ENCODE measurements at places on chromosomes 16 and 17.
A peak's percentile ranks its signal among the peaks of the same experiment; 100 is the strongest.

DNA sequence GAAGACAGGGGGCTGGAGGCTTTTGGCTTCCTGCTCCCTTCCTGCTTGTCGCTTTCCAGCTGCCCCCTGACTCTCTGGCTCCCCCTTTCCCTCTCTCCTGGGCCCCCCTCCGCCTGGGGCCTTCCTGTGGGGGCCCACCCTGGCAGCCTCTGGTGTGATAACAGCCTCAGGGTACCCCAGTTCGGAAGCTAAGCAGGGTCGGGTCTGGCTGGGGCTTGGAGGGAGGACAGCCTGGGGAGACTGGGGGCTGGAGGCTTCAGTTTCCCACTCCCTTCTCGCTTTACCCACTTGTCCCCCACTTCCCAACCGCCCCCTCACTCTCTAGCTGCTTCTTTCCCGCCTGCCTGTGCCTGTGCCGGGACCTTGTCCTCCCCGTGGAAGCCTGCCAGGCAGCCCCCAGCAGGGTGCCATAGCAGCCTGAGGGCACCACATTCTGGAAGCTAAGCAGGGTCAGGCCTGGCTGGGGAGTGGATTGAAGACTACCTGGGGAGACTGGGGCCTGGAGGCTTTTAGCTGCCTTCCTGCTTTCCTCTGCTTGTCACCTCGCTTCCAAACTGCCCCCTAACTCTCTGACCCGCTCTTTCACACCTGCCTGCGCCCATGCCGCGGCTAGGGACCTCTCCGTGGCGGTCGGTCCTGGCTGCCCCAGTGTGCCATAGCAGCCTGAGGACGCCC lies 2275.5 kb downstream of the TP53TG3F start:
- DNase-seq = no peak

DNA sequence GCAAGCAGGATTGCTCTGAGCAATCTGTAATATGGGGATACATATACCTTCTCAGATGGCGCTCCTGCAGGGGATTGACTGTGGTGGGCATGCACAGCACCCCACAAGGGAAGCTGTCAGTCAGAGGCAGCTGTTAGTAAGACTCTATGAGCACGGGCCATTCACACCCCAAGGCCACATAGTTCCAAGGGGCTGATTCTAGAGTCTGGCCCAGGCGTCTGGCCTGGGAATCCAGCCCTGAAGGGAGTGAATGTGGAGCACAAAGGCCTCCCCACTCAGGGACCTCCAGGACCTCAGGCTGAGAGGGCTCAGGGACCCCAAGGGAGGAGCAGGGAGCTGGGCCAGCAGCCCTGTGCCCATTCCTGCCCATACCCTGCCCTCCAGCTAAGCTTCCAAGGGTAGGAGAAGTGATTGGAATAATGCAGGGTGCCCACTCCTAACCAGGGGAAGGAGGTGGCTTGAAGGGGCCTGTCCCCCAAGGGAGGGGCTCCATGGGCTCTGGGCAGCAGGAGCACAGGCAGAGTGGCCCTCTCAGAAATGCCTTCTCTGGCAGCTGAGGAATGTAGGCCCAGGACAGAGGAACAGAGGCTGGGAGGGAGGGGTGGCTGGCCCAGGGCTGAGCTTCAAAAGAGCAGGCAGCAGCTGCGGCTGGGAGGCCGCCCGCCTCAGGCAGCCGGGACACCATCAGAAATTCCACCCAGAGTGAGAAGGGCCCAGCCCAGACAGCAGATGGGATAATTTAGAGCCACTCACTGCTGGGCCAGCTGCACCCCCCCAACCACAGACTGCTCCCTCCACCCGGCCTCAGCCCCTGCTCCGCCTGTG lies 48.9 kb upstream of the MRPS23 start:
- no peak for DNase-seq

- DNase-seq = no peak
Observed at GRCh38 chr17:4901648-4902344, 1.1 kb downstream of the CHRNE start.

DNA sequence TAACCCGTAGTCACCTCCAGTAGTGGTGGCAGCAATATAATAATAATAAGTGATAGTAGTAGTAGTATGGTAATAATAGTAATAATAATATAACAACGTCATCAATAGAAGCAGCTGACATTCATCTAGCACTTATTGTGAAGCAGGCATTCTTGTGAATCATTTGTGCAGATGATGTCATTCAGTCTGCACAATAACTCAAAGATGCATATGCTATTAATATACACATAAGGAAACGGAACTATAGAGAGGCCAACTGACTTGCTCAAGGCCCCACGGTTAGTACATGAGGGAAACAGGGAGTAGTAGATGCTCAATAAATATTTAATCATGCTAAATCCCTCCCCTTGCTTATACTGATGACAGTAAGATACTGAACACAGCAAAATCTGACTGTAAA lies 35.4 kb upstream of the GAN start:
- peak; percentile 75 for DNase-seq

- peak; percentile 65 for DNase-seq
Observed at GRCh38 chr17:9389111-9389527, 186.5 kb downstream of the STX8 start.

GRCh38 chr17:78789663-78790181 lies 7.6 kb upstream of the CYTH1 start:
- DNase-seq = peak; percentile 33

DNA sequence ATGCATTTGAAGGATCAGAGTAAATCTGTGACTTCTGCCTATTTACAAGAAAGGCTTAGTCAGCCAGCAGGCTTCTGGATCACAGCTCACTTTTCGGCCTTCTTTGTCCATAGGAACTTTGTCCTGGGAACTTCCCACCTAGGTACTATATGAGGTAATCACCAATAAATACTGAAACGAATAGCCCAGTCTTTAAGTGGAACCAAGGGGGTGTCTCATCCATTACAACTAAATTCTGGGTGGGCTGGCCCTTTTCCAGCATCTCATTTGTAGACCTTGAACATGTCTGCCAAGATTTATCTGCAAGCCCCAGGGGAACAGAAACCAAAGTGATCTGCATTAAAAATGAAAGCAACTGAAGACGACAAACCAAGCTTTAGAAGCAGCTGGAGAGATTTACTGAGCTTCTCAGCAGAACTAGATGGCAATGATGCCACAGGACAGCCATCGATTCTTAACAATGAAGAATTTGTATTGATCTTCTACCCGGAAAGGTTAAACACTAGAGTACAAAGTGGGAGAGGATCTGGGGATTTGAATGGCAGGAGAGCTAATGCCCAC lies 55.5 kb downstream of the SNX11 start:
- DNase-seq = no peak

DNA sequence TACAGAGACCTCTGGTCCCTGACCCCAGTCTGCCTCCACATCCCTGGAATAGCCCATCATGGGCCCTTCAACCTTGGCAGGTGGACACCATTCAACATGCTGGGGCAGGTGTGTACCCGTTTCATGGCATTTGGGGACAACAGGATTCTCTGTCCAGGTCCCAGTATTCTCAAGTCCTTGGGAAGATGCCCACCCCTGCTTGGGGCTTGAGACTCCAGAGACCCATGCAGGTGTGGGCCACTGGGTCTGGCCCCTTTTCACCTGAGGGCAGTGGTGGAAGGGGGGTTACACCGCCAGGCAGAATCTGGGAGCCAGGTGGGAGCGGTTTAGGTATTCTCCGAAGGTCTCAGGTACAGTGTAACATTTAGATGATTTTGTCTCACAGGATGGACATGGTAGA lies 37.1 kb upstream of the KSR1 start:
- DNase-seq = no peak

DNA sequence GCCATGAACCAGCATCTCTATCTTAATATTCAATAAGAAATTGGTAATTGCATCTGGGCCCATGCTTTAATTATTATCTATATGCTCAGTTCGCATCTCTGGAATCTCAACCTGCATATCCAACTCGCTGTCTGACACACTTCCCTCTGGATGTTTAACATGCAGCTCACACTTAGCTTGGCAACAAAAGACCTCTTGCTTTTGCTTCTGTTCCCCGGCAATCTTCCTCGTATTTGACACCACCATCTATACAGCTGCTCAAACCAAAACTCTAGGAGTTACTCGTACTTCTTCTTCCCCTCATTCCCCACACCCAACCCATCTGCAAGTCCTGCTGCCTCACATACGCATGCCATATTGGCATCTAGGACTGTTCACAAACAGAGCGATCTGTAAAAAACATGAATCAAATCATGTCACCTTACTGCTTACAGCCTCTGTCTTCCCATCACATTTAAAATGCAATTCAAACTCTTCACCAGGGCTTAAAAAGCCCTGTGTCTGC lies 300.6 kb downstream of the CEP112 start:
- DNase-seq = no peak
